ENCODE measurements at places on chromosomes 11 and 22.

DNA sequence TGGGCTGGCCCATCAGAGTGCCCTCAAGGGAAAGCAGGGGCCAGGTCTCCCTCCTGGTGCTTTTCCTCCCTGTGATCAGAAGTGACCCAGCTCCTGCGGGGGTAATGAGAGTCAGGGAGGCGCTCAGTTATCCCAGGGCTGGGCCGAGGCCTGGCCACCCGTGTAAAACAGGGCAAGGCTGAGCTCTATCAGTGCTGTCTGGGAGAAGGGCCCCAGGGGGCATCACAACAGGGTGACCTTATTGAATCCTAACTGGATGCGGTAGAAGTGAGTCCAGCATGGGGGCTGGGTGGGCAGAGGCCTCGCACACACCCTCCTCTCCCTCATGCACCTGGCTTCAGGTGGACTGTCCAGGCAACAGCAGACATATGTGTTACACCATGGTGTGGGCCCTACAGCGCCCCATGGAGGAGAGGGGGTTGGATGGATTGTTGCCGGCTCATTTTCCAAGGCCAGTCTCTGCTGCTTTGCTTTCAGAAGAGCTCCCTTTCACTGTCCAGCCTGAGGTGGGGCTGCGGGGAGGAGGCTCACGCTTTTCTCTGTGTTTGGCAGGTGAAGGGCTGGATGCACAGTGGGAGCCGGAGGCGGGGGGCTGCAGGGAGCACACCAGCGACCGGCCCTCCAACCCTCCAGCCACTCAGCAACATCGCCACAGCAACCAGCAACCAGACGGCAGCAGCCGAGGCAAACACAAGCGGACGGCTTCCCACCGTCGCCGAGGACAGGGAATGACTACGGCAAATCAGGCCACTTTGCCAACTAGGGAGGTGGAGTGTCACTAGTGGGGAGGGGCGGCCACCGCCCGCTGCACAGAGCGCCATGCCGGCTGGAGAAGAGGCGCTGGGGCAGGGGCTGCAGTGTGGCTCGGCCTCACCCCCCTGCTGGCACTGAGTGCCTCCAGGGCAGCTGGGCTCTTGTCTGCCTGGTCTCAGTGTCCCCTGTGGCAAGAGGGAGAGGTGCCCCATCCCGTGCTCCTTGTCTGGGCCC is 24.7 kb downstream of the GNAZ start:
- no peak for DNase-seq

DNA sequence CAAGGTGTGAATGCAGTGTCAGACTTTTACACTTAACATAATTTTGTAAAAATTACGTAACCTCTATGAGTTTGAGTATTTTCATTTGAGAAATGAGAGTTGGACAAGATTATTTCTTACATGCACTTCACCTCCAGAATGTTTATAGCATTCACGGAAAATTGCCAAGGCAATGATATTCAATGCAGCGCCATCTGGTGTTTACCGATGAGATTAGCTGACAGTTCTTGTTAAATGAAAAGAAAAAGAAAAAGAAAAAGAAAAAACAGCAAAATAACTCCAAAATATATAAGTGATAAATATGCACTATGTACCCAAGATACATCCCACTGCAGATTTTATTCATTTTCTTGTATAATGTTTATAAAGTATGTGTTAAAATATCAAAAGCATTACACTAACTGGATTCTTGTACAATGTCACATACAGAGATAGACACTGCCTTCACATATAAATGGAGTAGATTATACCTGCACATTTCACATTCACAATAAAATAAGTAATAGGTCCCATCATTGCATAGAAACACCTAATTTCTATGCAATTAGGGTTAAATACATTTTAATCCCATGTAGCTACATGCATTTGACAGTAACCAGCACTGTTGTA is 976.3 kb upstream of the FAT3 start:
- DNase-seq = no peak

DNA sequence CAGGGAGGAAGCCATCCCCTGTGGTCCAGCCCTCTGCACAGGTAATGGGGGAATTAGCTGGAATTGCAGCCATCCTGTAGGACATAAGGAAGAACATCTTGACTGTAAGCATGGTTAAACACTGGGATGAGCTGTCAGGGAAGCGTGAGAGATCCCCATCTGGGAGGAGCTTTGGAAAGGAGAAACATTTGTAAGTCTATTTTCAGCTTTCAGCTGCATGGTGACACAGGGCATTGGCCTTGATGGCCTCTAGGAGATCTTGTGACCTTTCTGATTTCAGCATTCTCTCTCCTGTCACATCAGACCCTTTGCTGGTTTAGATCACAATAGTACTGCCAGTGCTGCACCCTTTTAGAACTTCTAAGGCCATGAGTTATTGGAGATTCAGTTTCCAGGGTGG is 47.1 kb downstream of the BCR start:
- DNase-seq = no peak

GRCh38 chr11:43243927-43244326 is 67.9 kb upstream of the API5 start:
- no peak for DNase-seq

GRCh38 chr11:102891736-102892135 is 17.0 kb upstream of the MMP12 start:
- no peak for DNase-seq

DNA sequence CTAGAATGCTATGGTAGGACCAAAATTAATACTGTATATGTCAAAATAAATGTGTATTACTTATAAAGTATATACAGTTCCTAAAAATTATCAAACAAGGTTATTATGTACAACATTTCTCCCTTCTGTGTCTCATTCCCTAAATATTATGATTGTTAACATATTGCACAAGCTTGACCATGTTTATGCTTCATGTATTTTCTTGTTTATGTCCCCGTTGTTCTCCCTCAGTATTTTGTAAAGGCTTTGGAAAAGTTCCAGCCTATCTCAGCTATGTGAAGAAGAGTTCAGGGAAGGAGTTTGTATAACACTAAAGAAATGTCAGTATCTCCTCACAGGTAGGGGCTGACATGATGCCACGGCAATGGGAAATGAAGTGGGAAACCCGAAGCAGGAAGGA is 19.6 kb downstream of the ADM start:
- DNase-seq = no peak

- no peak for DNase-seq
Observed at GRCh38 chr11:130534551-130534950, 86.1 kb downstream of the ADAMTS15 start.

DNA sequence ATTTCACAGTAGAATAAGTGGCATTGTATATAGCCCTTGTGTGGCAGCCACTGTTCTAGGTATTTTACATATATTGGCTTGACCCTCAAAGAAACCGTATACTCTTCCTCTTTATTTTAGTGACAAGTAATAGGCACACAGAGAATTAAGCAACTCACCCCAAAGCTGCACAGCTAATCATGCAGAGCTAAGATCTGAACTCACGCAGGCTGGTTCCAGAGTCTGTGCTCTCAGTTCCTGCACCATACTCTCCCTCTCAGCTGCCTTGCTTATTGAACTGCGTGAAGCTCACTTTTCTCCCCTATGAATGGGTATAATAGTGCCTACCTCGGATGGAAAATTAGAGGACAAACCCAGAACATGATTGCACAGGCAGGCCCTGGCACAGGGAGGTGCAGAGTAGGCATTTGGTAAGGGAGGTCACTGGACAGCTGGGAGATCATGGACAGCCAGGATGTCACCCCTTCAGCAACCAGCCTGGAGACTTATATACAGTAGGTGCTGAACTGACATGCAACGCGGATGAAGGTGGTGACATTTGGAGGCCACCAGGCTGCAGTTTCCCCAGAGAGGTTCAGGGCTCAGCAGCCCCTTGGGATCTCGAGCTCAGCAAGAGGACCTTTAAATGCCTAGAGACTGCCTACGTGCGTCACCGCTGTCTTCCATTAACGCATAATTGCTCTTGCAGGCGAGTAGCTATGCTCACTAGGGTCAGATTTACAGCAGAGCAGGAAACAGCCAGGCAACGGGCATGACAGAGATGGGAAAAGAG is 78.4 kb upstream of the TP53I11 start:
- DNase-seq = no peak

- peak; percentile 37 for DNase-seq
Observed at GRCh38 chr22:19576460-19577421, 52.5 kb upstream of the CLDN5 start.

DNA sequence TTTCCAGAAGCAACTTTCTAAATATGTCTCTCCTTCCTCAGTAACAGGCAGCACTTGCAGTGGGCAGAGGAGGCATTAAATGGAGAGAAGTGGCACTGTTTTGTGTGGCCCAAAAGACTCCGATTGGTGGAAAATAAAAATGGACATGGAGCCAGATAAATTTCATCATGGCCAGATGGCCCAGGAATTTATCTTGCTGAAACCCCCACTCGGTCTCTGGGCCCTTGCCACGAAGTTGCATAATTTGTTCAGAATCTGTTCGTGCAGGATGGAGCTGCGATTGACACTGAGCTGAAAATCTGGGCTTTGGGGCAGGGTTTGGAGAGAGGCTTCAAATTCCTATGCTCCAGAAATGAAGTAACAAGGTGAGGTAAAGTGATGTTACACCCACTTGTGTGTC is 65.5 kb downstream of the C11orf91 start:
- DNase-seq = no peak

GRCh38 chr22:21055880-21056319 is 10.2 kb downstream of the LRRC74B start:
- no peak for DNase-seq

DNA sequence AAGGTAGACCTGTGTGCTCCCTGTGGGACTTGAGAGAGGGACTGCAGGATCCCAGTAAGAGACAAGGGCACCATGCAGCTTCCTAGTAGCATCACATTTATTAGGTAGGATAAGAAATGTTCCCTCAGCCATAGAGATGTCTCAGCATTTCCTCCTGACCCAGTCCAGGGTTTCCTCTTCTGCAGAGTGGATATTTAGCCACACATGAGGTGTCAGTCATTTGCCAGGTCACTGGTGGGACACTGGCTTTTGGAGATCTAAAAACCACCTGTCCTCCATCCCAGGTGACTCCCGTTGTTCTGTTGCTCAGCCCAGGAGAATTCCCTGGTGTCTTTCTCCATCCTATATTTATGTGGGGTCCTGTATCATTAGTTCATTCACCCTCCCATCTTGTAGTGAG is 117.5 kb upstream of the NNMT start:
- no peak for DNase-seq

- DNase-seq = no peak
Observed at GRCh38 chr11:86183694-86184093, 60.9 kb upstream of the EED start.

DNA sequence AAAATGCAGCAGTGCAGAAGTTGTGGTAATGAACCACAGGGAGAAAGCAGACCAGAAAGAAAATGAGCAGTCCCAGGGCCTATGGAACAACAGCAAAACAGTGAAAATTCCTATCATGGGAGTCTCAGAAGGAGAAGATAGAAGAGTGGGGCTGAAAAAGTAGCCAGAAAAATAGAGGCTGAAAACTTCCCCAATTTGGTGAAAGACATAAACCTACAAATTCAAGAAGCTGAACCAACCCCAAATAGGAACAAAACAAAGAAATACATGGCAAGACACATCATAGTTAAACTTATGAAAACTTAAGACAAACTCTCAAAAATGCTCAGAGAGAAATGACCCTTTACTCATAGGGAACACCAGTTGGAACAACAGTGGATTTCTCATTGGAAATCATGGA is 11.4 kb downstream of the FGF19 start:
- no peak for DNase-seq

GRCh38 chr11:83779876-83780275 is 493.7 kb upstream of the CCDC90B start:
- no peak for DNase-seq

DNA sequence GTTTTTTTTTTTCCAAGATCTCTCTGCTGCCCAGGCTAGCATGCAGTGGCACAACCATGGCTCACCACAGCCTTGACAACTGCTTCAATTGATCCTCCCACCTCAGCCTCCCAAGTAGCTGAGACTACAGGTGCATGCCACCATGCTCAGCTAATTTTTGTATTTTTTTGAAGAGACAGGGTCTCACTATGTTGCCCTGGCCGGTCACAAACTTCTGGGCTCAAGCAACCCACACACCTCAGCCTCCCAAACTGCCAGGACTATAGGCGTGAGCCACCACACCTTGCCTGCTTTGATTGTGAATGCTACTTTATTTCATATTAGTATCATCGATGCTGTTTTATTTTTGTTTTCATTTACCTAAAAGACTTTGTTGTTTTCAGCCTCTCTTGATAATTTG is 81.5 kb upstream of the GNAZ start:
- no peak for DNase-seq

GRCh38 chr11:119319136-119319699 is 2.3 kb upstream of the MCAM start:
- DNase-seq = no peak

DNA sequence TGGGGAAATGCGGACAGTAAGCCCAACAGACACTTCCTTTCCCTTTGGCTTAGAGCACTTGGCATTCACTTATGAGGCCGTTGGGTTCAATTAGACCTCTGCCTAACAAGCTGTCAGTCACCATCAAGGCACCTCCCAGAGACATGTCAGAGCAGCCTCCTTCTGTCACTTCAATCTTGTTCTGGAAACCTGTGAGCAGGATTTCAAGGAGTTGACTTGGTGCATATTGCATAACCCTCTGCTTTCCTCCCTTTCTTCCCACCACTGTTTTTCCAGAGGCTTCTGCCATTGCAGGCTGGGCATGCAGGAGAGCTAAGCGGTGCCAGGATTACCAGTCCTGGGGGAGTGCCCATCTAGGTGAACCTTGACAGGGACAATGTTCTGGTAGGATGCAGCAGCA is 484.2 kb upstream of the LRRC4C start:
- no peak for DNase-seq

DNA sequence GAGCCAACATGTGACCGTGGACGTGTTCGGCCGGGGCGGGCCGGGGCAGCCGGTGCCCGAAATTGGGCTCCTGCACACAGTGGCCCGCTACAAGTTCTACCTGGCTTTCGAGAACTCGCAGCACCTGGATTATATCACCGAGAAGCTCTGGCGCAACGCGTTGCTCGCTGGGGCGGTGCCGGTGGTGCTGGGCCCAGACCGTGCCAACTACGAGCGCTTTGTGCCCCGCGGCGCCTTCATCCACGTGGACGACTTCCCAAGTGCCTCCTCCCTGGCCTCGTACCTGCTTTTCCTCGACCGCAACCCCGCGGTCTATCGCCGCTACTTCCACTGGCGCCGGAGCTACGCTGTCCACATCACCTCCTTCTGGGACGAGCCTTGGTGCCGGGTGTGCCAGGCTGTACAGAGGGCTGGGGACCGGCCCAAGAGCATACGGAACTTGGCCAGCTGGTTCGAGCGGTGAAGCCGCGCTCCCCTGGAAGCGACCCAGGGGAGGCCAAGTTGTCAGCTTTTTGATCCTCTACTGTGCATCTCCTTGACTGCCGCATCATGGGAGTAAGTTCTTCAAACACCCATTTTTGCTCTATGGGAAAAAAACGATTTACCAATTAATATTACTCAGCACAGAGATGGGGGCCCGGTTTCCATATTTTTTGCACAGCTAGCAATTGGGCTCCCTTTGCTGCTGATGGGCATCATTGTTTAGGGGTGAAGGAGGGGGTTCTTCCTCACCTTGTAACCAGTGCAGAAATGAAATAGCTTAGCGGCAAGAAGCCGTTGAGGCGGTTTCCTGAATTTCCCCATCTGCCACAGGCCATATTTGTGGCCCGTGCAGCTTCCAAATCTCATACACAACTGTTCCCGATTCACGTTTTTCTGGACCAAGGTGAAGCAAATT is 1.8 kb downstream of the FUT4 start:
- DNase-seq = no peak

All from CD4-positive, alpha-beta T cell treated with Interleukin-10 for 1 hour (primary cell).